Sigmoid colon (tissue), 7 donors: ENCODE measurements at places on chromosomes 11 and 22. TPM values are rescaled to one million over a fixed set of nuclear protein-coding genes. Genes with fewer than 3 reads are reported as not detected.

- no peak overlapping the region for H3K27ac ChIP-seq
- no peaks in the 10 kb centered on the region for H3K27me3 ChIP-seq
- no peaks in the 10 kb centered on the region for H3K4me1 ChIP-seq
- H3K36me3 ChIP-seq = no peaks in the 10 kb centered on the region
- DNase-seq = no peak
- H3K4me3 ChIP-seq = no peak overlapping the region
These were observed 51.5 kb upstream of the MTNR1B start for GRCh38 chr11:92917927-92918326.

GRCh38 chr11:12029738-12030363, 21.4 kb upstream of the DKK3 start:
- peaks cover 9% of the 10 kb centered on the region for H3K4me1 ChIP-seq
- H3K4me3 ChIP-seq = no peak overlapping the region
- H3K36me3 ChIP-seq = no peaks in the 10 kb centered on the region
- no peaks in the 10 kb centered on the region for H3K27me3 ChIP-seq
- no peak for DNase-seq

DNA sequence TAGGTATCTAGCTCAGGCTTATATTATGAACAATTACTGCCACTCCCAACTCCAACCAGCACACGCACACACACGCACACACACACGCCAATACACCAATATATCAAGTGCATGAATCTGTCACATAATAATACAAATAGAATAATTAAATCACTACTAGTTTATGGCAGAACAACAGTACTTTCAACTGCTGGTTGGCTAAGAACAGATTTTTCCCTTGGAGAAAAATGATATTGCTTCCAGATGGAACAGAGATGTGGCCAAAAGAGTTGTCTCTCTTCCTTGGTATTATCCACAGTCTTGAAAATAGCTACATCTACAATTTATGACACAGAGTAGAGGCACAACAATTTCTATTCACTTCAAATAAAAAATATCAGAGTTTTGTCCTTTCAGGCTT, 538.3 kb upstream of the FAT3 start:
- no peak overlapping the region for H3K4me3 ChIP-seq
- H3K36me3 ChIP-seq = no peaks in the 10 kb centered on the region
- H3K27me3 ChIP-seq = no peaks in the 10 kb centered on the region
- no peak overlapping the region for H3K27ac ChIP-seq
- DNase-seq = no peak

GRCh38 chr22:25404928-25405816, 159.3 kb upstream of the GRK3 start:
- H3K4me1 ChIP-seq = peaks cover 48% of the 10 kb centered on the region
- peak overlapping the region; percentile 95 for H3K4me3 ChIP-seq
- DNase-seq = peak; percentile 88
- no peaks in the 10 kb centered on the region for H3K27me3 ChIP-seq
- peak overlapping the region; percentile 88 for H3K27ac ChIP-seq

- H3K27me3 ChIP-seq = no peaks in the 10 kb centered on the region
- H3K4me3 ChIP-seq = no peak overlapping the region
- peaks cover 21% of the 10 kb centered on the region for H3K4me1 ChIP-seq
- no peak overlapping the region for H3K27ac ChIP-seq
These were observed 111.4 kb downstream of the ATXN10 start for GRCh38 chr22:45783021-45783420.

GRCh38 chr11:696955-697491, 1.4 kb downstream of the TMEM80 start:
- peak overlapping the region; percentile 98 for H3K27ac ChIP-seq
- H3K27me3 ChIP-seq = no peaks in the 10 kb centered on the region
- peak overlapping the region; percentile 88 for H3K4me3 ChIP-seq
- peaks cover 46% of the 10 kb centered on the region for H3K4me1 ChIP-seq
- DNase-seq = no peak

GRCh38 chr11:116869610-116870009, 32.2 kb upstream of the APOA1 start:
- no peaks in the 10 kb centered on the region for H3K27me3 ChIP-seq
- no peak overlapping the region for H3K4me3 ChIP-seq
- no peak overlapping the region for H3K27ac ChIP-seq
- DNase-seq = no peak
- H3K4me1 ChIP-seq = no peaks in the 10 kb centered on the region
- peaks cover 39% of the 10 kb centered on the region for H3K36me3 ChIP-seq

GRCh38 chr11:12938590-12939247, 70.4 kb upstream of the RASSF10 start:
- no peak overlapping the region for H3K27ac ChIP-seq
- H3K4me3 ChIP-seq = no peak overlapping the region
- H3K27me3 ChIP-seq = no peaks in the 10 kb centered on the region
- peaks cover 63% of the 10 kb centered on the region for H3K36me3 ChIP-seq
- no peaks in the 10 kb centered on the region for H3K4me1 ChIP-seq
- no peak for DNase-seq

DNA sequence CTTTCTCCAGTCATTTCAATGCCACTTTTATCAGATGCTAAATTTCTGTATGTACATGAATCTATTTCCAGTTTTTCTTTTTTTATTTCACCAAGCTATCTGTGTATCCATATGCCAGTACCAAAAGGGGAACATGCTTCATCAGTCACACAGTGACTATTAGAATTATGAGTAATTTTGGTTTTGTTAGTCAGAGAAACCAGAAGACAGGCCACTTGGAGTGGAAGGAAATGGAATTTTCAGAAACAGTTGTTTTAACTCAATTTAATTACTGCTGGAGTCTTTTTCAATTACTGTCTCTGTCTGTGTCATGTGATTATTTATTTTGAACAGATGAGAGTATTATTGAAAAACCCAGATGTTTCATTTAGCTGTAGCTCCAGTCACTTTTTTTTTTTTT, 84.6 kb upstream of the ANO3 start:
- DNase-seq = no peak
- H3K4me3 ChIP-seq = no peak overlapping the region
- H3K27ac ChIP-seq = no peak overlapping the region
- no peaks in the 10 kb centered on the region for H3K27me3 ChIP-seq
- no peaks in the 10 kb centered on the region for H3K36me3 ChIP-seq

- H3K4me1 ChIP-seq = no peaks in the 10 kb centered on the region
- no peaks in the 10 kb centered on the region for H3K27me3 ChIP-seq
- no peak for DNase-seq
- H3K4me3 ChIP-seq = no peak overlapping the region
- H3K36me3 ChIP-seq = no peaks in the 10 kb centered on the region
- H3K27ac ChIP-seq = no peak overlapping the region
These were observed 27.2 kb downstream of the MMP10 start for GRCh38 chr11:102753267-102753666.

DNA sequence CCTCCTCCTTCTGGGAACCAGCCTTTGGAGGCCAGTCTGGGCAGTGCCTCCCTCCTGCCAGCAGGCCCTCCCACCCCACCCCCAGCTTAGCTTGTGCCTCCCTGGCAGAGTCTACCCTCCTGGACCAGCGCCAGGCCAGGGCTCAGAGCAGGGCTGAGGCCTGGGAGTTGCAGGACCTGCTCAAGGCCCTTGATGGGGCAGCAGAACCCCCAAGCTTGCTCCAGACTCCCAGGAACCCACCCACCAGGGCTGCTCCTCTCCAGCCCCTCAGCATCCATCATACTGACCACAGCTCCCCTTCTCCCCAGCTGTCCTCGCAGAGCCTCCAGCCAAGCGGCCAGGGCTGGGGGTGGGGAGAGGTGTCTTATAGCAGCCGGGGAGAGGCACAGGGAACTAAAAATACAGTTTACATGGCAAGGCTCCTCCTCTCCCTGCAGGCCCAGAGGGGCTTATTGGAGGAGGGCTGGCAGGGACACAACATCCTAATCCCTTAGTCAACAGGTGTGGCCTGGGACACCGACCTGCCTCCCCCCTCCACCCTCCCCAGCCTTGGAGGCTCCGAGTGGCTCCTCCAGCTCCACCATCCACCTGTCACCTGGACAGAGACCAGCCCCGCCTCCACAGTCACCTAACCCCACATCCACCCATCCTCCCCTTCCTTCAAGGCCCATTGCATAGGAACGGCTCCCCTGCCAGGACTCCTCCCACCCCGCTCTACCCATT, 5.2 kb upstream of the MB start:
- no peak overlapping the region for H3K4me3 ChIP-seq
- H3K36me3 ChIP-seq = no peaks in the 10 kb centered on the region
- peak overlapping the region; percentile 82 for H3K27ac ChIP-seq

DNA sequence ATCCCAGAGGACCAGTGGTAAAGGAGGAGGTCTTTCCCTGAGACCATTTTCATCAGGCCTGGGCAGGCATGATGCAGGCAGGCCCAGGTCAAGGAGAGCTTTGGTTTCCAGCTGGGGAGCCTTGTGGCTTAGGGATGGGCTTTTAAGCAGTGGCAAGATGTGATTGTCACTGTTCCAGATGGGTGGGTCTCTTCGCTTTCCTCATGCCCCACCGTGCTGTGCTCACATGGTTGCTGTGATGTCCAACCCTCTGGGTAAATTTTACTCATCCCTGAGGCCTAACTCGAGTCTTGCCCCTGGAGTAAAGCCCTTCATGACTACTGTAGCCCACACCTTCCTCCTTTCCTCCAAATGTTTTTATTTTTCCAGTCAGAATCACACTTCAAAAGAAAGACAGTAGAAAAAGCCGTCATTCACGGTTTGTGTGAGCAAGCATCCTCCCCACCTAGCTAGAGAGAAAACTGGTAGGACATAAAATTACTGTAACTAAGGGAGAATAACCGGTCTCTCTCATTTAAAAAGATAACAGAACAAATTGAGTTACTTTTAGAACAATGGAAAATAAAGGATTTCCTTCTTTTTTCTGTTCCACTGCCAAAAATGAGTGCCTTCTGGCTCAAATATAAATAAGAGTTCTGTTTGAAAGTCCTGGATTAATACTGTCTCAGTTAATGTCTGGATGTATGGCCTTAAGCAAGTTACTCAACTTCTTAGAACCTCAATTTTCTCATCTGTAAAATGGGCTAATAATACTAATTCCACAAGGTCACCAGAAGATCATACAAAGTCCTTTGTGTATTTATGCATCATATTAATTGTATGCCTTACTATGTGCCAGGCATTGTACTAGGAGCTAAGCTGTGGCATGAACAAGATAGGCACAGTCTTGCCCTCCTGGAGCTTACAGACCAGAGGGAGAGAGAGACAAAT, 84.9 kb downstream of the ME3 start:
- no peaks in the 10 kb centered on the region for H3K36me3 ChIP-seq
- DNase-seq = no peak

DNA sequence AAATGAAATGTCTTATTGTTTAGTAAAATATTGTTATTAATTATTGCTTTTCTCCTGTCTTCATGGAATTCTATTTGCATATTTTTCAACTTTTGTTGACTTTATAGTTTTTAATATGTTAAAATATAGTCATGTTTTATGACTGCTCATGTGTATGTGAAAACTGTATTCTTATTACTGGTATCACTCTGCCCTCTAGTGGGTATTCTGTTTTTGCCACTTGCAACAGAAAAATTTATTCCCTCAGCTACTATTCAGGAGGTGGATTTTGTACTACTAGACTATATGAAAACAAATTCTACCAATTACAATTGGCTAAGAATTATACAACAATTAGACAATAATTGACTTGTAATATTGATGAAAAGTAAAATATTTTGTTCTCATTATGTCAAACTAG, 45.0 kb downstream of the OR4C6 start:
- H3K4me3 ChIP-seq = no peak overlapping the region
- no peaks in the 10 kb centered on the region for H3K36me3 ChIP-seq
- no peak for DNase-seq

Gene CCDC81
- 0.55 TPM for total RNA-seq

Gene TRIM51
- total RNA-seq = not detected

Gene SGSM1
- total RNA-seq = 2.3 TPM

Gene DBX1
- total RNA-seq = not detected

Gene INSC
- 5.4 TPM for total RNA-seq

Gene MEN1
- 8.1 TPM for total RNA-seq

Gene SPTBN2
- total RNA-seq = 0.33 TPM

Gene HOATZ
- not detected for total RNA-seq

Gene KRTAP5-8
- not detected for total RNA-seq

Gene TBC1D22A
- total RNA-seq = 14.0 TPM
